T follicular helper cell (primary cell): ENCODE measurements at places on chromosomes 11 and 22.

DNA sequence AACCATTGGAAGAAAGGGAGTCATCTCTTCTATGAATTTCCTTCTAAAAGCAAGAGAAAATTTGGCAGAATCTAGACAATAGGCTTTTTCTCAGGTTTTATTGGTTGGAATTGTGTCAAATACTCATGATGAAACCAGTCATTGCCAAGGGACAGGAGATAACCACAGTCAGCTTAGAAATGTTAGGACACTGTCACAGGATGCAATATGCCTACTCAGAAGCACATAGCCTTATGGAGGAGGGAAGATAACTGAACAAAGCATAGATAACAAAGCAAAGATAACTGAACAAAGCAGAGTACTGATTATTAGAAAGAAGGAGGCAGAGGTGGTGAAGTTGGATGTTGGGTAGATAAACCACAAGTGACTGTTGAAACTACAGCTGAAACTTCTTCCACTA lies 303.5 kb upstream of the PDGFD start:
- DNase-seq = no peak

GRCh38 chr11:76803811-76804600 lies 20.9 kb downstream of the TSKU start:
- no peak for DNase-seq

- no peak for DNase-seq
Measured at GRCh38 chr11:94790661-94791180, 22.6 kb downstream of the AMOTL1 start.

- DNase-seq = no peak
Measured at GRCh38 chr11:37710031-37710430, 1112.0 kb upstream of the RAG2 start.

- DNase-seq = no peak
Measured at GRCh38 chr11:59759900-59760299, 4.7 kb downstream of the STX3 start.

GRCh38 chr11:35363854-35364780 lies 55.2 kb downstream of the SLC1A2 start:
- DNase-seq = no peak

GRCh38 chr11:10544491-10545465 lies 3.8 kb upstream of the RNF141 start:
- no peak for DNase-seq

GRCh38 chr22:44450503-44450902 lies 47.5 kb downstream of the RTL6 start:
- DNase-seq = no peak

GRCh38 chr11:93089474-93090102 lies 108.2 kb downstream of the SLC36A4 start:
- no peak for DNase-seq

DNA sequence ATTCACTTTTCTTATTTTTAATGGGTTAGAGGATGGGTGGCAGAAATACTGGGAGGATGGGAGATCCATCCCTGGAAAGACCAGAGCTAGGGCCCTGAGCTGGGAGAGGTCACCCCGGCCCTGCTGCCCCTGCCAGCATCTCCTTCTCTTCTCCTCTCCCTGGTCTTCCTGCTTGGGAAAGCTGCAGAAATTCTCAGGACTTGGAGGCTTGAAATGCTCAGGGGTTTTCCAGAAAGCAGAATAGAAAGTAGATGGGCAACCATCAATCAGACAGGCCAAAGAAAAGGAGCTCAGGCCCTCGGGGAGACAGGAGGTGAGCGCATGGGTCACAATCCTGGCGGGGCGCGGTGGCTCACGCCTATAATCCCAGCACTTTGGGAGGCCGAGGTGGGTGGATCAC lies 1.5 kb downstream of the APOBEC3H start:
- DNase-seq = no peak

GRCh38 chr11:47109051-47109726 lies 67.5 kb downstream of the ARFGAP2 start:
- no peak for DNase-seq

- DNase-seq = no peak
Measured at GRCh38 chr22:40758390-40758789, 60.8 kb downstream of the SLC25A17 start.

- no peak for DNase-seq
Measured at GRCh38 chr11:47979378-47980087, 826 bp upstream of the PTPRJ start.

DNA sequence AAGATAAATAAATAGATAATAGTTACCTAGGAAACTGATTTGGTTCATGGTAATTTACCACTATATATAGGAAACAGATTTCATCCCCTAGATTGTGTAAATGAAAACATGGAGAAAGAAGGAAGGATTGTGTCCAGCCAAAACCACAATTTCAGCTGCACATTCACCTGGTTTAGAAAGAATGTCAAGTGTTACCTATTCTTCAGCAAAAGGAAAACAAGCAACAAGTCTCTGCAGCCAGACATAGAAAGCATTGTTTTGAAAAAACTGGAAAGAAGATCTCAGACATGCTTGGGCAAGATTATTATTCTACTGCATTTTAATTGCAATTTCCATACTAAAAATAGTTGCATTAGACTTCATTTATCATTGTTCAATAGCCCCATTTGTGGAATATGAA lies 8.8 kb upstream of the BMAL1 start:
- DNase-seq = no peak

GRCh38 chr11:40032331-40032730 lies 1427.1 kb downstream of the LRRC4C start:
- no peak for DNase-seq

GRCh38 chr11:69881467-69882269 lies 62.5 kb upstream of the FGF3 start:
- DNase-seq = no peak

DNA sequence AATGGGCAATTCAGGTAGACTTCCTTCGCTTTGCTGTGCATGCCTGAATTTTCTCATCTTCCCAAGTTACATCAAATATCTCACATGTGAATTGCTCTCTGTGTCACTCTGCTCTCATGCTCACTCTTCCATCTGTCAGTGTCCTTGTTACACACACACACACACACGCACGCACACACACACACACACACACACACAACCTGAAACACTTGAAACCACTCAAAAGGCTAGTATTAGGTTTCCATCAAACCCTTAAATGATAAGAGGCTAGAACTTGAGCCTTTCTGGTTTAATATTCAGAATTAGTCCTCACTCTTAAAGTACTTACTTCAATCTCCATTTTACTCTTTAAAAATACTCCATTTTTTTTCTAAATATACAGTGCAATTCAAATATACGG lies 282.4 kb downstream of the C11orf87 start:
- no peak for DNase-seq

DNA sequence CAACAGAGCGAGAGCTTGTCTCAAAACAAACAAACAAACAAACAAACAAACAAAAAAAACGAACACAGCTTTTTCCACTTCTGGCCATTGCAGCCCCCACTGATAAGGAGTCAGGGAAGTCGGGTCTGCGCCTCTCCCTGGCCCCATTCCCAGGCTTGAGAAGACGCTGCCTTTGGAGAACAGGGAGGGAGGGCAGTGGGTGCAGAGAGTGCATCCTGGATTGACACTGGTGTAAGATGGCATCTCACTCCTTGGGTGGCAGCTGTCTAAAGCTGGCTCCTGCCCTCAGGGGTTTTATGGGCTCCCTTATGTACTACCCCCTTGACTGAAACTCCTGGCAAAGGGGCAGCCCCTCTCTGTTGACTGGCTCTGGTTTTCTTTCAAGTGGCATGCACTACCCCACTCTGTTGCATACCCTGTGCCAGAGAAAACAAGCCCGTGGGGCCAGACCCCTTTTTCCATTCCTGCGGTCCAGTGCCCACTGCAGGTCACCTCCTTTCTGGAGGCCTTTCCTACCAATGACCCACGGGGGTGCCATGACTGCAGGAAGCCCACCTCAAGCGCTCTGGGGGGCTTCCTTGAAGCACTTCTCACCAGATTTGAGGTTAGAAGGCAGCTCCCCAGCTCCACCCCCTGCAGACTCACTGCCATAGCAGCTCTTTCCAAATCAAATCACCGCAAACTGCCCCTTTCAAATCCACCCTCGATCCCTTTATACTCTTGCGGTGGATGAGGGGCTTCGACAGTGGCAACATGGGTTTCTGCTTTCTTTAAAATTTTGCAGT lies 12.7 kb downstream of the DRAP1 start:
- no peak for DNase-seq

GRCh38 chr11:121472312-121472711 lies 19.5 kb upstream of the SORL1-AS1 start:
- no peak for DNase-seq

- no peak for DNase-seq
Measured at GRCh38 chr22:45129703-45130524, 33.8 kb upstream of the NUP50 start.

GRCh38 chr22:44709881-44710392 lies 7.9 kb downstream of the PRR5 start:
- DNase-seq = no peak

DNA sequence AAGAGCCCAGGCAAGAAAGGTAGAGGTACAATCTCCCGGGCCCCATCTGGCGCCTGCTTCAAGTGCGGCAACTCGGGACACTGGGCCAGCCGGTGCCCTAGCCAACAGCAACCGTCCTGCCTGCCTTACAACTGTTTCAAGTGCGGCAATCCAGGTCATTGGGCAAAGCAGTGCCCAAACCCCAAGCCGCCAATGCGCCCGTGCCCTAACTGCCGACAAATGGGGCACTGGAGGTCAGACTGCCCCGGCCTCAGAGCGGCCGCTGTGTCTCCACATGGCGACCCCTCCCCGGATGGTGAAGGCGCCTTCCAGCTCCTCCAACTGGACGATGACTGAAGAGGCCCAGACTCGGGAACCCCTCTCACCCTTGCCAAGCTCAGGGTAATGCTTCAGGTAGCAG lies 11.4 kb upstream of the OR56A3 start:
- no peak for DNase-seq

DNA sequence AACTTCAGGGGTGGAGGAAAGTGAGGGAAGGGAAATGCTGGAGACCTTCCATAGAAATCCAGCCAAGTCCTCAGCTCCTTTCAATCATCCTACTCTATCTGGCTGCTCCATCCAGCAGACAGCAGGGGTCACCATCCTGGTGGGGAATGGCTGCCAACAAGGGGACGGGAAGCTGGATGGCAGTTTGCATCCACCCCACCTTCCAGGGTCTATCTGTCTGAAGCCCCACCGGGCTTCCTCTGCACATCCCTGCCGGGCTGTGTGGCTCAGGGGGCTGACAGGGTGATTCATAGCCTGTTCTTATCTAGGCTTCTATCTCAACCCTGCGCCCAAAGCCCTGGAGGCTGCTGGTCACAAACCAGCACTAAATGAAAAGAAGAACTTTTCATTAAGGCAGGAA lies 1.1 kb downstream of the SYTL2 start:
- no peak for DNase-seq

- DNase-seq = no peak
Measured at GRCh38 chr22:46110215-46110614, 40.1 kb upstream of the PPARA start.

DNA sequence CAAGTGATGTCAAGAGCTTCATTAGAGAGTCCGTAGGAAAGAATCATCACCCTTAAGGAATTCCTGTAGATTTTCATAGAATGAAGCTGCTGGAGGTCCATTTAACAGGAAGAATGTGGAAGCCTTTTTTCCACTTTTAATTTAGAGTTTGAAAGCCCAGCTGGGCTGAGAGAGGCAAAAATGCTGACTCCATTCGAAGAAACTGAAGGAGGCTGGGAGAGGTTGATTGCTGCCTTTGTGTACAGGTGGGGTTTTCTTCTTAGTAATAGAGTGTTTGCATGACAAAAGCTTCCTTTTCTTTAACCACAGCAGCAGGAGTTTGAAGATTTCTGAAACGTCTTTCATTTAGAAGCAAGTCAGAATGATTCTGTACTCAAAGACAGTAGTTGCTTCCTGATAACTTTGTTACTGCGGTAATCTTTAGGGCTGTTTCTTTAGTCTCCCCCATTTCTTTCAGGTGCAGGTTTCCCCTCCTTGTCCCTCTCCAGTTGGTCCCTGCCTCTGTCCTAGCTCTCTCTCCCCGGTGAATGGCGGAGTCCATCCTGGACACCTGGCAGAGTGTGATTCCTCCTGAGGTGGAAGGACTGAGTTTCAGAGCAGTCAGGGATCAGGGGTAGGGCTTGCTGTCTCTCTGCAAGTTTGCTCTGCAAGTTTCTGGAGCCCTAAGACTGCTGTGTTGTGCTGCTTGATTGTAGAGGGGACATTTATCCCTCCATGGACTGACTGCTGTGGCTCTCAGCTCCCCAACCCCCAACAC lies 166.2 kb downstream of the LDLRAD3 start:
- DNase-seq = no peak

- DNase-seq = no peak
Measured at GRCh38 chr11:81852896-81853295, 880.8 kb downstream of the FAM181B start.

DNA sequence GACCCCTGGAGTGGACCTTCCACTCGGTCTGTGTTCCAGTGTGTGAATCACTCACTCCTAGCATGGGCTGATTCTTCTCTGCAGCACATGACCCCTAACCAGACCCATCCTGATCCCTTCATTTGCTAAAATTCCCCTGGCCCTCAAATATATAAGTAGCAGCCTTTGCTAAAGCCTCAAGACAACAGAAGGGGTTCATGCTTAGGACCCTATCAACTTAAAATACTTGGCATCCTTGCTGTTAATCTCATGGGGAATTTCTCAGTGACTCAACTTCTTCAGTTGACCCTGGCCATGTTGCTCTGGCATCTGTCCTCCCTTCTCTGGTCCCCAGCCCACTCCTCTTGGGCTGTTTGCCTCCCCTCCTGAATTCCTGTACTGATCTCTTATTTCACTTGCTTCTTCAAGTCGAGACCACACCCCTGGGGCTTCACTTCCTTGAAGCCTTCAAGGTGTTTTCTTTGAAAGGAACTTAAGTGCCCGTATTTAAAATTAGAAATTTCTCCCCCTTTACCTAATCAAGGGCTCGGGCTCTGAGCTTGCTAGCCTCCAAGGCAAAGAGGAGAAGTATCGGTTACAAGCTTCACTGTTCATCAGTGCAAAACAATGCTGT lies 23.6 kb downstream of the NNMT start:
- no peak for DNase-seq

- no peak for DNase-seq
Measured at GRCh38 chr22:41431656-41432055, 14.9 kb downstream of the TOB2 start.

- DNase-seq = no peak
Measured at GRCh38 chr11:34606326-34607120, 14.4 kb upstream of the EHF start.

- DNase-seq = no peak
Measured at GRCh38 chr22:19469421-19469820, 9.6 kb downstream of the UFD1 start.

- DNase-seq = no peak
Measured at GRCh38 chr11:86511086-86511551, 136.4 kb downstream of the CCDC81 start.
